ENCODE measurements at places on chromosomes 7 and 10.

GRCh38 chr10:63553473-63553872 is 32.3 kb downstream of the REEP3 start:
- no peak for DNase-seq

DNA sequence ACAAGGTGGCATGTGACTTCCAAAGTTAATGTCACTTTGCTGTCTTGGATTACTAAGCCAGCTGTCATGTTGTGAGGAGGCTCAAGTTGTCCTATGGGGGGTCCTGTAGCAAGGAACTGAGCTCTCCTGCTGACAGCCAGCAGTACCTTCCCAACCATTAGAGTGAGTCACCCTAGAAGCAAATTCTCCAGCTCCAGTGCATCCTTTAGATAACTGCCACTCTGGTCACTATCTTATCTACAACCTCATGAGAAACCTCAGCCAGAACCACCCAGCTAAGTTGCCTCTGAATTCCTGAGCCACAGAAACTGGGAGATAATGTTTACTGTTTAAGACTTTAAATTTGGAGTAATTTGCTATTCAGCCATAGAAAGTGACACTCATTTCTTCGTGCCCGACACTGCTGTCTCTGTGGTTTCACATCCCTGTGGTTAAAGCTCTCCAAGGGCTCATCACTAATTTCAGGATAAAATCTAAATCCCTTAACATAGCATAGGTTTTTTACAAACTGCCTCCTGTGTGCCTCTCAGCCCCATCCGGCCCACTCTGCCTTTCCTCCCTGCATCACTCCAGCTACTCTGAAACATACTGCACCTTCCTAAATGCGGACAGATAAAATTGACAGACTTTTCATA is 83.5 kb downstream of the PRR15 start:
- no peak for DNase-seq

DNA sequence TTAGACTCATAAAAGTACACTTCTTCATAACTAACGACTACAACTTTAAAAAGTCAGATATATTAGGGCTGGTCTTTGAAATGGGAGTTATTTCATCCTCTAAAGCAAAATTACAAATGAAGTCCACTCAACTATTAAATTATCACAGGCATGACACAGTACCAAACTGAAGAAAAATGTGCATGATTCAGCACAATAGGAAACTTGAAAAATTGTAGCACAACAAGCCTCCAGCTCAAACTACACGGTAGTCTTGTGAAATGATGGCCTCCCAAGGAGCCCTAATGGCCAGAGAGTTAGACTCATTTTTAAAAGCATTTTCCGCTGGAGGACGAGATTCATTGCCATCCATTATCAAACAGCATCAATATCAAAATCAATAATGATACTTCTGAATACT is 76.4 kb downstream of the MAGI2 start:
- DNase-seq = no peak

DNA sequence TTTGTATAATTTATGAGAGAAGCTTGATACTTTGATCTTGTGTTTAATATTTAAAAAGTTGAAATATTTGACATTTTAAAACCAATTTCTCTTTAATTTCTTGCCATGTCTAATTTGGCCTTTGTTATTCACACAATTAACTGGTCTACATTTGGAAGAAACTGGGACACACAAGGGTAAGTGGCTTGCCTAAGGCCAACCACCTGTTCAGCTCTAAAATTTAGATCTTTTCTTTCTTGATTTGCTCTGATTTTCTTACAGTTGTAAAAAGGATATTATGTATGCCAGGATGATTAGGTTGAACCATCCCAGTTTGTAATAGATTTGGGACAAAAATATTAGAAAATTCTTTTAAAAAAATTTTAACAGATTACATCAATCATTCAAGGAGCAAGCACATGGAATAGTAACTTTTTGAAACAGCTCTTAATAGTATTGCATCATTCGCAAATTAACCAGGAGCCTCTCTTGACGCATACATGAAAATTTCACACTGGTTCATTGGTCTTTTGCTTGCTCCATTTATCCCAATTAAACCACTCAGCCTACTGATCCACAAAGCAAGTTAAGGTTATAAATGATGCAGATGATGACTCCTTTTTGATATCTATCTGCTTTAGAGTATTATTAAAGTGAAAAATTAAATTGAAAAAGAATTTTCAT is 222.4 kb upstream of the SLC26A5 start:
- DNase-seq = no peak

- no peak for DNase-seq
Observed at GRCh38 chr7:155234158-155234492, 63.6 kb upstream of the INSIG1 start.
